T-helper 1 cell (primary cell): ENCODE measurements at places on chromosomes 11 and 22.

- peak; percentile 70 for DNase-seq
These were observed 54.2 kb downstream of the GRAMD4 start for GRCh38 chr22:46674367-46674781.

DNA sequence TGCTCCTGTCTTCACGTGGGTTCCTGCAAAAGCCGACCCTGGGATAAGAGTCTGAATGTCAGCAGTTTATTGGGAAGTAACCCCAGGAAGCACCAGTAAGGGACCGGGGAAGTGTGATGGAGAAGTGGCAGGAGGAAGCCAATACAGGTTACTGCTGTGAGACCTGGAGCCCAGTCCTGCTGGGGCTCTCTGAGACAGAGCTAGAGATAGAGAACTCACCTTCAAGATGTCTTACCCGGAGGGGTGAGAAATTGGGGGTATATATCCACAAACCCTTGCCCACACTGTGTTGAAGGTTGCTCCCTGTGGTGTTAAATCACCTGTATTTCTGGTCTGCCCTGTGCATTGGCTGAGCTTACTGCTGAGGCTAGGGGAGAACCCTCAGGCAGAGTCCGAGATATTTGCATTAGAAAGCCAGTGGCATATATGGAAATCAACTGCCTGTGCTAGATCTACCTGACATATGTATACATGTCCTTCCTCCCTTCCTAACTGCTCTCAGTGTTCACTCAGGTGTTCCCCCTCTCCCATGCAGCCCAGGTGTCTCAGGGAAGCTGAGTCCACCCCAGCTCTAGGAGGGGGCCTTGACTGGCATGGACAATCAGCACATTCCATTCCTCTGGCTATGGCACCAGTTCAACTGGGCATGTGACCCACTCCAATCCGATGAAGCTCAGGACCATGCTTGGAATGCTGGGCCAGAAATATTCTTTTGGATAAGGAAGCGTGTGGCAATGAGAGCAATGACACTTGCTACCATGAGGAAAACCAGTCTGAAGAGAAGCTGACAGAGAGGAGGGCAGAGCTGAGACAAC lies 6.8 kb upstream of the MICAL2 start:
- DNase-seq: no peak

DNA sequence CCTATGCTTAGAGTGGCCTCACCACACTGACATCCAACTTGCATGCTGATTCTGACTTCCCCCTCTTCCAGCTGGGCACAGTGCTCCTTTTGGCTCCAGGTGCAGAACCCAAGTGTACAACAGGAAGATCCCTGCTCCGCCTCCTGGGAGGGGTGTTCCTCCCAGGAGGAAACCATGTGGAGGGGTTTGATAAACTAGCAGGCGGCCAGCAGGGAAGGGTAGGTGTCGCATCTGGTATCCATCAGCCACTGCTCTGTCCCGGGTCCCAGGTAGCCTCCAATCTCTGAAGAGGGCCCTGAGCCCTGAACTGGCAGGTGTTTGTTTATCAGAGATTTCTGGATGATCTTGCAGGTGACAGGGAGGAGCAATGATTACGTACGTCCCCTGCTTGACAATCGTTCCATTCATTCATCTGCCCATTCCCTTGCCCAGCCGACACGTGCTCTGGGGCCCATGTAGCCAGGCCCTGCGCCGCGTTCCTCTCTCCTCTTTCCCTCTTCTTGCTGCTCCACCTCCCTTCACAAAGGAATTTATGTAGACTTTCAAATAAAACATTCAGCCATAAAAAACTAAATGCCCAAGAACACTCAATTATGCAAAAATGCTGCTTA lies 41.2 kb upstream of the MICAL2 start:
- DNase-seq: no peak

DNA sequence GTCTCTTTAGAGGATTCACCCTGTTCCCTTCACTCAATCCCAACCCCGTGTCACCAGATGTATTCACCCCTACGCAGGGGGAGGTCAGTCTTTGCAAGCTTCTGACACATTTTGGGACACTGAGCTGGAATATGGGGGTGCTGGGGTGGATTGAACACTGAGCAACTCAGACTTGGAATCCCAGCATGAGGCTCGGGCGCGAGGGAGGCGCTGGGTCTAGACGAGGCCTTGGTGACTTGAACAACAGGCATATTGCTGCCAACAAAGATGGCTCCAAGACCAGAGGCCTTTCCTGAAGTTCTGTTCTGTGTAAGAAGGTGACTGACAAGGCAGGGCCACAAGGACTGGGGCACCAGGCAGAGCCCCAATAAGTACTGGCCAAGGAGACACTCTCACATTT lies 3.0 kb upstream of the SCGB2A1 start:
- DNase-seq: no peak

- no peak for DNase-seq
These were observed 59.9 kb upstream of the MYO18B start for GRCh38 chr22:25682109-25682508.

DNA sequence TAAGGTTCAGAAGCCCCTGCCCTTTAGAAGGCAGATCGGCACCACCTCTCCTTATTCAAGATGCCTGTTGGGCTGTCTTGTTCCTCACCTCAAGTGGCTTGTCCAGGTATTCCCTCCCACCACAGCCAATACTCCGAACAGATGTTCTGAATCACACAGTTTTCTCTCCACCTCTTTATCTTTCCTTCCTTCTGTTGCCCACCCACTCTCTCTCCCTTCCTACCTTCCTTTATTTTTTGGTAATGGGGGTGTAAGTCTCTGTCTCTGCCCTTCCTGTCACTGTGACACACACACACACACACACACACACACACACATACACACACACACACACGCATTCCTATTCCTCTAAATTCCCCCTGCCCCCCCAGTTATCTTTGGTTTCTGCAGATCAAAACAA lies 8.4 kb downstream of the BEST1 start:
- no peak for DNase-seq

GRCh38 chr11:75193271-75193670 lies 42.4 kb downstream of the SLCO2B1 start:
- DNase-seq: no peak

DNA sequence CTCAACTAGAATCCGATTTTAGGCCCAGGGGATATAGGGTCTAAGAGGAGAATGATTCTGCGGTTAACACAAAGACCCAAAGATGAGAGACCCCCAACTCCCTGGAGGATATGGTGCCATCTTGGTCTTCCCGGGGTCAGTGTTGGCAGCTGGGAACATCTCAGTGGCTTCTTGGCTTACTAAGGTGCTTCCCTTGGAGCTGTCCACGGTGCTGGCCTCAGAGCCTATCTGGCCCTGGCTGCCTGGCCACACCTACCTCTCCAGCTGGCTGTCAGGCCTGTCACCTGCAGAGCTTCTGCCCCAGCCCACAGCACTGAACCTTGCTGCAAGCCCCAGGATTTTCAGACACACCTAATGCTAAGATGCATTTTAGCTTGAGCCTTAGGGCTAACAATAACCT lies 70.7 kb upstream of the THY1 start:
- DNase-seq: no peak

GRCh38 chr11:22349491-22349890 lies 11.3 kb downstream of the SLC17A6 start:
- DNase-seq: no peak

DNA sequence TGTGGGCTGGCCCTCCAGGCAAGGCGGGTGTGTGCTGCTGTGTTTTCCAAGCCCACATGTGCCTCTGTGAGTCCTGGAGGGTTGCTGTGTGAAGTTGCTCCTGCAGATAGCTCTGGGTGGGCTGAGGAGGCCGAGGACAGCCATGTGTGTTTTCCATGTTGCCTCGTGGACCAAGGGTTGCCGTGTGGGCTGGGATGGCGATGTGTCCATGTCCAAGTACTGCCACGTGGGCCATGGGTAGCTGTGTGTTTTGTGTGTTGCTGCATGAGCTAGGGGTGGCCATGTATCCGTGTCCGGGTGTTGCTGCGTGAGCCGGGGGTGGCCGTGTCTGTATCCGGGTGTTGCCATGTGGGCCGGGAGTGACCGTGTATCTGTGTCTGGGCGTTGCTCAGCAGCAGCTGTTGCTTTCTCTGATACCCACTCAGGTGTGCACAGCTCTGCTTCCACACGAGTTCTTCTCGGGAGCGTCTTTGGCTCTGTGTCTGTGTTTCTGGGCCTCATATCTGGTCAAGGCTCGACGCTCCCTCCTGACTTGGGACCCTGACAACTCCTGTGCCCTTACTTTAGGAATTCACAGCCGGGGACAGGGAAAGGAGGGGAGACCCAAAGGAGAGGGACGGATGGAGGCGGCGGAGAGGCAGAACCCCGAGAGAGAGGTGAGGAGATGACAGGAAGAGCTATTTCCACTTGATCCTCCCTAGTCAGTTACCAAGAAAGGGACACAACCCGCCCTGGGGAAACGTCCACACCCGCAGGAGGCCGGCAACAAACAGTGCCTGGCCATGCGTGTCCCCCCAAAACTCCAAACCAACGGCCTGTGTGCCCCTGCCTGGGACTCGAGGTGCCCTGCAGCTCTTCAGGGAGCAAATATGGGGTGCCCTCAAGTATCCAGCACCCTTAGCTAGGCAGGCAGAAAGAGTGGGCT lies 83.1 kb downstream of the PHF21B start:
- DNase-seq: no peak

GRCh38 chr11:36273110-36273509 lies 16.1 kb downstream of the COMMD9 start:
- no peak for DNase-seq

DNA sequence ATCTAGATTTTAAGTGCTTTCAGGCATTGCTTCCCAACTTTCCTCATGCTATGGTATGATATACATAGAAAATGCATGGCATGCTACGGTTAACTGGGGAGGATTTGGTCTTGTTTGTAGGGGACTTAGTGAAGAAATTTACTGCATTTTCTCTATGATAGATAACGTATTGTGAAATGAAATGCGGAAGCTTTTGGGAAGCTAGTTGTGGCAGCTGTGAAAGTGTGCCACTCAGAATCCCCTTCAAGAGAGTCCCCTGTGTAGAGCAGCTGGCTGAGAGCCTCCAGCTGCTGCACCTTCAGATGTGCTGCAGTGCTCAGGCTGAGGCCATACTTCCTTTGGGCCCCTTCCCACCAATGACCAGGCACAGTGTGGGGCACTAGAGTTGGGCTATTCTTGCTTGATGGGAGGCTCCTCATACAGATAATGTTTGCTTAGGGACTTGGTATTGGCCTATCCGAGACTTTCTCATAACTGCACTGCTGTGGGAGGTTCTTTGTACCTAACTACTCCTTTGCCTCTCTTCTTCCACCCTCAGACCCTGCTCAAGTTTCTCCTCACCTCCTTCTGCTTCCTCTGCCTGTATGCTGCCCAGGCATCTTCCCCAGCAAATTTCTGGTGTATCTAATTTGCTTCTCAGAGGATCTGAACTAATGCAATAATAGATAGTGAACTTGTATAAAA lies 67.3 kb downstream of the HIPK3 start:
- no peak for DNase-seq

DNA sequence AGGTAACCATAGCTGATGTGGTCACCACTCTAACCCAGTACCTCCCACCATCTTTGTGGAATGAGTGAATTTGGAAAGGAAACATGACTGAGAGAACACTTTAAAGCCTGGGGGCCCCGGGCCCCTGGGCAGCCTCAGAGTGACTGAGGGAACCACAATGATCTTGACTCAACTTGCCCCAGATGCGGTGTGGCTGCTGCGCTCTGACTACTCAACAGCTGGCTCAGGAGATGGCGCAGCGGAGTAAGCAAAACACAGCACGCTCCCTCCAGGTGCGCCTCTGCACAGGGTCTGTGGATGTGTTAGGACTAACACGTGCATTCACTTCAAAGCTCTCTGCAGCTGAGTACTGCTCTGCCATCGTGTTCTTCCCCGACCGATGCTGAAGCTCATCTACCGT lies 5.9 kb downstream of the RNF215 start:
- DNase-seq: no peak

- DNase-seq: peak; percentile 64
These were observed 13.5 kb downstream of the CD59 start for GRCh38 chr11:33722590-33723234.

GRCh38 chr22:27401321-27401720 lies 400.2 kb downstream of the MN1 start:
- DNase-seq: no peak

GRCh38 chr22:48254311-48254873 lies 1491.9 kb downstream of the TBC1D22A start:
- no peak for DNase-seq

- no peak for DNase-seq
These were observed 717 bp upstream of the ZNF202 start for GRCh38 chr11:123742031-123742723.

DNA sequence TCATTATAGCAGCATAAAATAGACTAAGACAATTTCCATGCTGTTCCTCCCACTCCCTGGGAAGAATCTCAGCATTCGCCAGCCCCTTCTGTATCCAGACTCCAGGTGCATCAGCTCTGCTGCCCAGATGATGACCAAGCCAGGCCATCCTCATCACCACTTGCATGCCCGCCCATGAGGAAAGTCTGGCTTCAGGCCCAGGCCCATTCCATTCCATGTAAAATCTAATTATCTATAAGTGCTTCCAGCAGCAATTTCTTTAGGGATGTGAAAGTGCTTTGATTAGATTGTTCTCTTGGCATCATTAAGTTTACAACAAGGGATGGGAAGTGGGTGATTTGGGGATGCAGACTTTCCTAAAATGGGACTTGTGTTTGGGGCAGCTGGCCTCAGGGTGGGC lies 100.3 kb downstream of the INSC start:
- DNase-seq: no peak

GRCh38 chr11:64971421-64972233 lies at the start of gene MAJIN:
Gene MAJIN (minus strand): TSS chr11:64972108. CDS start chr11:64959405, 12,703 bp downstream.
- DNase-seq: peak; percentile 91

DNA sequence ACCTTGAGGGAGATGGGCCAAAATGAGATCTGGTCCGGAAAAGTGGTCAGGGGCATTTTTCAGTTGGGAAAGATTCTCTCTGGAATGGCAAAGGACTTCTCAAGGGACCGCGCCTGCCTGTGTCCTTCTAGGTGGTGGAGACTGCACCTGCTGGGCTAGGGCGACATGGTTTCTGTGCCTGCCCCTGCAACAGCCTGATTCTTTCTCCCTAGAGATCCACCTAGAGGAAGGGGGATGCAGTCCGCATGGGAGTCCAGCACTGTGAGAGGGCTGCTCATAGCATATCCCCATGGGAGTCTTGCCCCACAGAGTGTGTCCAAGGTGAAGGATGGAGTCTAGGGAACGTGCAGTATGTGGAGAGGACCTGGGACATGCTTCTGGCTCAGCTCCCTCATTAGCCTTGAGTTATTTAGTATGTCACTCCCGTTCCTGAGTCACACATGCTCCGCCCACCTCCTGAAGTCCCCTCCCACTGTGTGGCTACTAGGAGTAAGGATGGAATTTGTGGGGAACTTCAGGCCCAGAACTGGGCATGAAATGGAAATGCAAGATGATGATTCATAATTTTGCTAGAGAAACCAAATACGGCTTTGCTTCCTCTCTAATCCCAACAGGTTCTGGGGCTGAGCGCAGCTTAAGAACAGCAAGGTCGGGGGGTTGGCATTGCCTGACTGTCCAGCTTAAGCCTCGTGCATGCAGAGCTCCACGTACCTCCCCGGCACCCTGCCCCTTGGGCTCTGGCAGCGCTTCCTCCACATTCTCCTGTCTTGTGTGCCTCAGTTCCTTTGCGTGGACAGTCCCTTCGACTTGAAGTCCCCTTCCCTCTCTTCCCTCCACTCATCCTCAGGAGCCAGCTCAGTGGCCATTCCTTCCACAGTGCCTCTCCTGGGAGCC lies 35.0 kb downstream of the GRIK4 start:
- no peak for DNase-seq

- DNase-seq: no peak
These were observed 45.4 kb upstream of the SLC22A12 start for GRCh38 chr11:64545619-64546018.

- DNase-seq: no peak
These were observed 9.0 kb upstream of the BID start for GRCh38 chr22:17783312-17783711.

- no peak for DNase-seq
These were observed 25.0 kb downstream of the MED15 start for GRCh38 chr22:20532256-20532993.

- peak; percentile 17 for DNase-seq
These were observed 34.5 kb downstream of the CTSC start for GRCh38 chr11:88303037-88303436.
